ENCODE measurements at places on chromosomes 6 and 20.

GRCh38 chr20:25020345-25020744, 27.8 kb upstream of the APMAP start:
- no peak for DNase-seq

DNA sequence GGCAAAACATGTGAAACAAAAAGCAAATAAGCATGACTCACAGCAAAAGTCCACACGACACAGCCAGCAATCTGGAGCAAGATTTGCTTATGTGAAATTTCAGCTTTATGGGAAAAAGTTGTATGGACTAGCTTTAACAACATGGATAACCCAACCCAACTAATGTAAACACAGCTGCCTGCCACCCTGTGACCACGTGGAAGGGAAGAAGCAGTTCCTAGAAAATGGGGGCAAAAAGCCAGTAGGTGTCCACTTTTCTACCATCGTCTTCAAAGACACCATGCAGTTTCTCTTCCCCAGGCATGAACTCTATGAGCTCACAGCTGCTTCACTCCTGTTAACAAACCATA, 425.4 kb upstream of the RNF217 start:
- DNase-seq, result no peak

DNA sequence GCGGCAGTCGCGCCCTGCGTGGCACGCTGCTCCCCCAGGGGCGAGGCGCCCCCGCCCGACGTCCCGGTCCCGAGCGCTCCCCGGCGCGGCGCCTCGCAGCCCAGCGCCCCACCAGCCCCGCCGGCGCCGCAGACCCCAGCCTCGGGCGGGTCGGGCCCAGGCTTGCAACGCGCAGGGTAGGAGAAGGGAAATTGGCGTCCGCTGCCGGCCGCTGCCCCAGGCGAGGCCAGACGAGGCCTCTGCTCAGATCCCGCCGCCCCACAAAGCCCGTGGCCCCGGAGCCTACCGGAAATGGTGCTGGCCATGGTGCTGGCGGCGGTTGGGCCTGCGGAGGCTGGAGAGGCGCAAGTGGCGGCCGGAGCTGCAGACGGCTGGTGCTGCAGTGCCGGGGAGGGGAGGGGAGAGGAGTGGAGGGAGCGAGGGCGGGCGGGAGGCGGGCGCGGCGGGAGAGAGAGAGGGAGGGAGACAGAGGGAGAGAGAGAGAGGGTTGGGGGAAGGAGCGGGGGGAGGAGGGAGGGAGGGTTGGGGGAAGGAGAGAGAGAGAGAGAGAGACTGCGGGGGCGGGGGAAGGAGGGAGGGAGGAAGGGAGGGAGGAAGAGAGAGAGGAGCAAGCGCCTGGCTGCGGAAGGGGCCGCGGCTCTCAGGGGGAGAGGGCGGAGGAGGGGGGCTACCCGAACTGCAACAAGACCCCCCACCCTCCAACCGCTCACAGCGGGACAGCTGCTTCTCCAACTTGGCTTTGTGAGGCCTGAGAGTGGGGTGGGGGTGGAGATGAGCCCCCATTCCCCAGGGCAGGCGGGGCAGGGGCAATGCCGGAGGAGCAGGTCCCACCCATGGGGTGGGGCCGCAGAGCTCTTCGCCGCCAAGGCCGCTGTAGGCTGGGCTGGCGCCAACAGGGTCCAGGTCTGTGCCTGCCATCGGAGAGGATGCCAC, at the start of gene STMN3:
Gene STMN3 (minus strand): TSS at position 384 of the 933 bp plus-strand sequence. CDS start 79 bp downstream, at position 305.
- peak; percentile 27 for DNase-seq

- no peak for DNase-seq
Observed at GRCh38 chr20:53245574-53245973, 273.4 kb downstream of the TSHZ2 start.

GRCh38 chr6:154267508-154268106, 89.0 kb downstream of the IPCEF1 start:
- DNase-seq, result no peak

GRCh38 chr6:143726015-143726647, 48.4 kb downstream of the PHACTR2 start:
- DNase-seq, result no peak

GRCh38 chr6:110325197-110325596, 33.0 kb downstream of the METTL24 start:
- DNase-seq, result no peak

DNA sequence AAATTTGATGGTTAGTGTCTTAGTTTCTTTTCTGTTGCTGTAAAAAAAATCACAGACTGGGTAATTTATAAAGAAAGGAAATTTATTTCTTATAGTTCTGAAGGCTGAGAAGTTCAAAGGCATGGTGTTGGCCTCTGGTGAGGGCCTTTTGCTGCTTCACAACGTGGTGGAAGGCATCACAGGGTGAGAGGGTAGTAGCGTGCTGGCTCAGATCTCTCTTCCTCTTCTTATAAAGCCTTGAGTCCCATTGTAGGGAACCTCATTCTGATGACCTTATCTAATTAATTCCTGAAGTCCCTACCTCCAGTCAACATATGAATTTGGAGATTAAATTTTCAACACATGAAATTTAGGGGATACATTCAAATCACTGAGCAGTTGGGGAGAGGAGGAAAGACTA, 62.0 kb downstream of the ARID1B start:
- no peak for DNase-seq

DNA sequence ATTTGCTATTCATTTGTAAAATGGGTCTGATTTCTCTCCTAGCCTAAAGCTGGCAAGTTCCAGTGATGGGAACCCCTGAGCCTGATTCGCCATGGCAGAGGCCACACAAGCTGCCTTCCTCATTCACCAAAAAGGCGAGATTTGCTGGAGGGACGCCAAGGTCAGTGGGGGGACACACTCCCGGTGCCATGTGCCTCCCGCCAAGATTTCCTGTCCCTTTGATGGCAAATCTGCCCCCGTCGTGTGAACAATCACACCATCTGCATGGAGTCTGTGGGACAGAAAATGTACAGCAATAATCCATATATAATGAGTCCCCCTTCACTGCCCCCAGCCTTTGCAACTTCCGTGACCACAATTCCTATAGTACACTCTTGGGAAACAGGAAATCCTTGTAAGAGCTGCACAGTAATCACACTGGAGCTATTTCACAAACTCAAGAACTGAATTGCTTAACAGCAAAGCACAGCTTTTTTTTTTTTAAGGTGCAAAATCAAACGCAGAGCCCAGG, 15.7 kb upstream of the IGF2R start:
- DNase-seq, result no peak

GRCh38 chr20:57693002-57693582, 16.7 kb downstream of the PMEPA1 start:
- no peak for DNase-seq

GRCh38 chr6:54613596-54613995, 233.0 kb upstream of the FAM83B start:
- DNase-seq, result no peak

DNA sequence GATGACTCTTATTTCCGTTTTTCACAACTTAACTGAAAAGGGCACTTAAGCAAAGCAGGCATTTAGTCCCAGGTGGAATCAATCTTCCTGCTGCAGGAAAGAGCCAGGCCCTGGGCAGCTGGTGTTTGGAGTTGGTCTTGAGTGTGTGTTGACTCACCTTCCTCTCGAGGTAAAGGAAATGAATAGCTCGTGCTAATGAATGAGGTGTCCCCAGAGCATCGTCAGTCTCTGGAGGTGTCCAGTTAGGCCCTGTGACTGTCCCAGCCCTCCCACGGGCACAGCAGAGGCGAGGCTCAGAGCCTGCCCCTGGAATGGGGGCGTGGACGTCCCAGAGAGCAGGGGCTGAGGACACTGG, 277.7 kb downstream of the NRN1 start:
- no peak for DNase-seq

- DNase-seq, result no peak
Observed at GRCh38 chr6:11598687-11599086, 61.1 kb downstream of the TMEM170B start.

GRCh38 chr6:22424196-22424595, 127.4 kb upstream of the PRL start:
- no peak for DNase-seq

GRCh38 chr20:23148731-23149570, 62.8 kb upstream of the CD93 start:
- no peak for DNase-seq

DNA sequence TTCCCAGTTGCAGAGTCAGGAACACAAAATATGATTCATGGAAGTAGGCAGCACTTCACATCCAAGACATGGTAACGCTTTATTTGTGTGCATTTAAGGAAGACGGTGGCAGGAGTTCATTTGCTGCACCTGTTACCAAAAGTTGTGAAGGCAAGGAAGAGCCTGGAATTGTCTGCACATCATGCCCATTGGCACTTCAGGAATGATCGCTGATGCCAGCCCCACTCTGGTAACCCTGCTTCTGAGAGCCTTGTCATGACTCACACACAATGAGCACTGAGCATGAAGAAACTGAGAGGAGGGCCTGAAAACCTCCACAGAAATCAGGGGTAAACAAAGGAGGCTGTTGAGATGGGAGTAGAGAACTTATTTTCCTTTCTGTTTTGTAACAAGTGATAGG, 181.1 kb downstream of the RPS12 start:
- DNase-seq, result no peak

- no peak for DNase-seq
Observed at GRCh38 chr6:166712286-166713228, 85.5 kb upstream of the RPS6KA2 start.

- no peak for DNase-seq
Observed at GRCh38 chr6:68468244-68468884, 166.7 kb upstream of the ADGRB3 start.

DNA sequence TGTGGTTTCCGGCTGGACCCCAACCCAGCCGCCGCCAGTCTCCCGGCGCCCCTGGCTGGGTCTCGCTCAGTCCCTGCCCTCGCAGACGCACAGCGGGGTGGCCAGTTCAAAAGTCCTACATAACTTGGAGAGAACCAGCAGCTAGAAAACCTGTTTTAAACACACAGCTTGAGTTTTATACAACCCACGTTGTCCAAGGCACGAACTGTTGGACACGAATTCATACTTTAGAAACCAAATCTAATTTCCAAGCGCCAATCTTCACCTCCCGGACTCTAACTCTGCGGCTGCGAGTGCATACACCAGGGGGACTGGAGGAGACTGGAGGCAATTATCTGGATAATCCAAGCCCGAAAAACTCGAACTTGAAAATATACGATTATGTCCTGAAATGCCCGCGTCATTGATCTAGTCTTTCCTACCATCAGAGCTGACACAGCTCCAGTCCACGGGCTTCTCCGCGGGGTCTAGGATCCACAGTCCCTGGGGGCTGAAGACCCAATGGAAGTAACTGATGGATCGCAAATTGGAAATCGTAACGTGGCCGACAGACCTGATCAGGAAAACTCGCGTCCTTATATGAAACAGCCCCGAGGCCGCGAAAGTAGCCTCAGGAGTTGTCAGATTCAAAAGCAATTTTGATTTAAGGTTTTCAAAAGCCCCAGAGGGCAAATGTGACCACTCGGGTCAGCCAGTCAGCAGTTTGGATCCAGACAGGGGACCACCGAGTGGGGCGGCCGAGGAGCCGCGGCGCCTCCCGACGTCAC, 843 bp upstream of the HEY2 start:
- DNase-seq, result no peak

- DNase-seq, result no peak
Observed at GRCh38 chr6:149026530-149026942, 279.7 kb downstream of the UST start.

DNA sequence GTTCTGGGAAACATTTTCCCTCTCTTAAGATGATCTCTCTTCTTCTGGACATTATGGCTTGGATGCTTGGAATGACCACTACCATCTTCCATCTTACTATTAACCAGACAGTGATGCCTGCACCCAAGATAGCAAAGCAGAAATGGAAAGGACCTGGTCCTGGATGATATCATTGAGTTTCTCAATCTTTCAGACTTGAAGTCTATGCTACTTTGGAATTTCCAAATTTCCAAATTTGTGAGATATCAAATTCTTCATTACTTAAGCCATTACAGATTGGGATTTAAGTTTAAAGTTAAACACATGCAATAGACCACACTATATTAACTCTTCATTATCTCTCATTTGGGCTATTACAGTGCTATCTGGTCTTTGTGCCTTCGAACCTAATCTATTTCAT, 3.7 kb upstream of the TAB2 start:
- DNase-seq, result no peak
